ENCODE measurements at places on chromosomes 7 and 10. TPM values are rescaled to one million over a fixed set of nuclear protein-coding genes. Genes with fewer than 3 reads are reported as not detected.

DNA sequence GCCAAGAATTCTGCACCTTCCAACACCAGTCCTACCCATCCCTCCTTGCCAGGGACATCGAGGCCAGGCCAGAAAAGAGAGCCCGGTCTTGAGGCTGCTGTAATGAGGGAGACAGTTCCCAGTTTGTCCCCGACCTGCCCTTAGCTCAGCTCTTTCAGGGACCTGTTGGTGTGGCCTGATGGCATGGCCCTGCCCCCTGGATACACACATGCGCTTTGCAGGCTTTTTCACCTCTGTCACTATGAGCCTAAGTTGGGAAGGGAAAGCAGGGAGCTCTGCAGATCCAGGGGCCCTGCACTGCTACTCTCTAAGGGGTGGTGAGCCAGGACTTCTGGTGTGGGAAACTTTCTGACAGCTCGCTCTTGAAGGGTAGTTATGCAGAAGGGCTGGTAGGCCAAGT is 2.1 kb downstream of the SCD start:
- DNase-seq: no peak
- H3K4me1 ChIP-seq: peaks cover 22% of the 10 kb centered on the region
- H3K27ac ChIP-seq: no peak overlapping the region
- H3K27me3 ChIP-seq: peaks cover 57% of the 10 kb centered on the region
- H3K4me3 ChIP-seq: no peak overlapping the region
- H3K36me3 ChIP-seq: no peaks in the 10 kb centered on the region

ACTL6B gene
- not detected for total RNA-seq

CDK1 gene
- 0.66 TPM for total RNA-seq

WNT2 gene
- total RNA-seq: 1.0 TPM

DNA sequence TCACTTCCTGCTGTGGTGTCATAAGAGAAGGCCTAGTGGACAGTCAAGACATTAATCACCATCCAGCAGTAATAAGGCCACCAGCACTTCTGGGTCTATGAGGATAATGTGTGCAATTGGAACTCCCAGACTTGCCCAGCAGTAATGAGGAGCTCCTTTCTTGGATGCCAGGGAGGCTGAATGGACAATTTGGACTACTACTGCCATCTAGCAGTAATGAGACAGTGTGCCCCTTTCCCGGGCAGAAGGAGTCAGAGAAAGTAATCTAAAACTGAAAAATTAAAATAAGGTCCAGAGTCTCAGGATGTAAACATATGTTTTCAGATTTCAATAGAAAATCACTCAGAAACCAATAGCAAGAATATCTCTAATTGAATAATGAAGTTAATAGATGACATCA is 400.4 kb downstream of the CDC14C start:
- H3K4me3 ChIP-seq: no peak overlapping the region
- no peaks in the 10 kb centered on the region for H3K27me3 ChIP-seq
- no peaks in the 10 kb centered on the region for H3K36me3 ChIP-seq
